ENCODE measurements at places on chromosomes 1 and 21.
A peak's percentile ranks its signal among the peaks of the same experiment; 100 is the strongest.

- DNase-seq, result no peak
Measured at GRCh38 chr1:110225756-110226404, 15.8 kb downstream of the KCNC4 start.

DNA sequence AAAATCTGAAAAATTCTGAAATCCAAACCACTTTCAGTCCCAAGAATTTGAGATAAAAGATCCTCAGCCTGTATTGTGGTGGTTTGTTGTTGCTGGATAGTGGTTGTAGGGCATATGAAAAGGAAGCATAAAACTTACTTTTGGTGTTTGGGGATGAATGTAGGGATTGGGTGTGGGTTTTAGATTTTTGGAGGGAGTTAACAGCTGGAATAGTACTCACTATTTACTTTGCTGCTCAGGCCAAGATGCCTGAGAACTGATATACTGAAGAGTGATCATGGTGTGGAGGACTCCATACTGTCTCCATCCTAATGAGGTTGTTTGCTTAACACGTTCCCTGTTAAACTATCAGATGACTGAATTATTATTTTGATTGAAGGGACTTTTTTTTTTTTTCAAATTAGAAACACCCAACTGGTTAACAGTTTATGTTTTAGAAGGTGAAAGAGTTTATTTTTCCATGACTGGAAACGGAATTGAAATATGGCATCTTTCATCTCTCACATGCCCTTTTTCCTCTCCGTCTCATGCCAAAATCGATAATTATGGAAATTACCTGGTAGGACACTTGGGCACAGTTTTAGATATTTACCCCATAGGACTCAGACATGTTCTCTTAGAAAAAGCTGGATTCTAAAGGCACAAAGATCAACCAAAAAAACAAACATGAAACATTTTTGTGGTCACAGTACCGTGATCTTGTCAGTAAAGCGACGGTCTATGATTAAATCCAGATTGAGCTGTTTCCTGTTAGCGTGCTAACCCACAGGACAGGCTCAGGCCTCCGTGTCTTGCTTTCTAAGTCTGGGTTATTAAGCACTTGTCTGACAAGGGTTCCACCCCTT, 37.3 kb downstream of the RGL1 start:
- DNase-seq, result peak; percentile 33

DNA sequence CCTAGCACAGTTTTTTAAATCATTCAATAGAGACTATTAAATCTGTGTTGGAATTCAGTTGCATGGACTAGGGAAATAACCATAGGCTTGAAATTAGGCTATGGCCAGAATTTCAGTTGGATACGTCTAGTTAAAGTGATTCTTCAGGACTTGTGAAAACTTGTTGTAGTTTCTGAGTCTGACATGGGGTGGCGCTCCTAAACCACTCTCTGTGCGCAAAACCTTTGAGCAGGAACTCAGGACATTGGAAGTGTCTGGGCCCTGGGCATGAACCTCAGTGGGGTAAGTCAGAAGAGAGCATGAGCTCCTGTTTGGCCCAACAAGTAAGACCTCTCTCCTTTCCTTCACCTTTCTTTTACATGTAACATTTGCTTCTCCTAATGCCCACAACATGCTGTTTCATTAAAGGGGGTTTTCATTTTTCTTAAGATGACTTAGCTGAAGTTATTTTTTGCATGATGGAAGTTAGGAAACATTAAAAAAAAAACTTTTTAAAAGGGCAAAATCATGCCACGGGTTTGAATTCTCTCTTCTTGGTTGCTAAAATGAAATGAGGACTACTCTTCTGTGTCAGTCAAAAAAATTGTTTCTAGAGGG, 17.1 kb upstream of the CCDC190 start:
- no peak for DNase-seq

GRCh38 chr1:186899577-186899976, 70.8 kb downstream of the PLA2G4A start:
- no peak for DNase-seq

DNA sequence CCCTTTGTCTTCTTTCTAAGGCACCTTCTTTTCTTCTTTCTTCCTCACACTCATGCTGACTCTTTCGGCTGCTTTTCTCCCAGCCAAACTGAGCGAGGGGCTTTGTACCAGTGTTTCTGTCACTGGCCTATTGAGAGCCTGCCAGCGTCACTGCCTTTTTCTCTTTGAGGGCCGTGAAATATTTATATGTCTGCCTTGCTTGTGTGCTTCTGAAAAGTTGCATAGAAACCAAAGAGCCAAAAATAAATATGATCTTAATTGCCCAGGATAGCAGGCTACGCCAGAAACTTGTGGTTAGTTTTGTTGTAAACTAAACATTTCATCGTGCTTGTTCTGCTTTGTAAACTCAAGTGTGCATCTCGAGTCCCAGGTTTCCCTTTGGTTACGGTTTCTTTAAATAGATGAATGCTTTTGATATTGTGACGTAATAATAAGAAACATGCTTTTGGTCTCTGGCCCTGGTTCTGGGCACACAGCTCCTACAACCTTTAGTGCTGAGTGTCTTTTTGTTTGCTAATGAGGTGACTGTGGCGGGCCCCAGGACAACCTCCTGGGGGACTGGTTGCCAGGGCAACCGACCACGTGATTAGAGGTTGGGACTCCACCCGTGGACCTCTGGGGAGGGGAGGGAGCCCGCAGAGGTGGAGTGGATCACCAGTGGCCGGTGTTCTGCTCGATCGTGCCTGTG, 10.8 kb downstream of the SLC37A1 start:
- peak; percentile 75 for DNase-seq

GRCh38 chr1:182575540-182576149, 13.4 kb downstream of the RNASEL start:
- no peak for DNase-seq

- DNase-seq, result no peak
Measured at GRCh38 chr21:45052960-45053359, 21.4 kb upstream of the ADARB1 start.

DNA sequence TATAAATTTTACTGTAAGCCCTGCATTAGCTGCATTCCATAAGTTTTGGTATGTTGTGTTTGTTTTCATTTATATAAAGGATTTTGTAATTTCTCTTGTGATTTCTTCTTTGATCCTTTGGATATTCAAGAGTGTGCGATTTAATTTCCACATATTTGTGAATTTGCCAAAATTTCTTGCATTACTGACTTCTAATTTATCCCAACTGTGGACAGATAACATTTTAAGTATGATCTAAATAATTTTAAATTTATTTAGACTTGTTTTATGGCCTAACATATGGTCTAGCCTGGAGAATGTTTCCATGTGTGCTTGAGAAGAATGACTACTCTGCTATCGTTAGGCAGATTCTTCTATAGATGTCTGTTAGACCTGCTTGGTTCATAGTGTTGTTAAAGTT, 23.2 kb downstream of the RPE65 start:
- DNase-seq, result no peak

- DNase-seq, result peak; percentile 55
Measured at GRCh38 chr1:42420911-42421585, 34.8 kb downstream of the ZMYND12 start.

DNA sequence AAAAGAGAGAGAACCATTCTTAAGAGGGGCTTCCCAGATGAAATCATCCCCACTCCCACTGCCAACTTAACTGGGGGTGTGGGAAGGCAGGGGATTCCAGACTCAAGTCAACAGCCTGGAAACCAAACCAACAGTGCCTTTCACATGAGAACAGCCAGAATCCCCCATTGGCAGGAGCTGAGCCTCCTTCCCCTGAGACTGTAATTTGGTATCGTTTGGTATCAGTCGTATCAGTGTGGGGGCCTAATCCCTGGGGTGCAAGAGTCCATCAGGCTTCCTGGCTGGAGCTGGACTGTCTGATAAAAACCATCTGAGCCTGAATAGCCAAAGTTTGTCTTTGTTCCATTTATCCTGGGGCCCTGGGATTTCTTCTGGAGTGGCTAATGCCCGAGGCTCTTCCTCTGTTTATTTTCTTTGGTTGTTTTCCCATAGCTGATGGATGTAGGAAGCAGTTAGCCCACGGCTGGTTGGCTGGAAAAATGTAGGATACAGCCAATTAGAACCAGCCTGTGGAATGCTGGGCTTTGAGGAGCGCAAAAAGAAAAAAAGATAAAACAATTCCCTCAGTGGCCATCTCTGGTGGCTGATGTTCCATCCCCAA, 84.6 kb downstream of the LAMC2 start:
- DNase-seq, result no peak

DNA sequence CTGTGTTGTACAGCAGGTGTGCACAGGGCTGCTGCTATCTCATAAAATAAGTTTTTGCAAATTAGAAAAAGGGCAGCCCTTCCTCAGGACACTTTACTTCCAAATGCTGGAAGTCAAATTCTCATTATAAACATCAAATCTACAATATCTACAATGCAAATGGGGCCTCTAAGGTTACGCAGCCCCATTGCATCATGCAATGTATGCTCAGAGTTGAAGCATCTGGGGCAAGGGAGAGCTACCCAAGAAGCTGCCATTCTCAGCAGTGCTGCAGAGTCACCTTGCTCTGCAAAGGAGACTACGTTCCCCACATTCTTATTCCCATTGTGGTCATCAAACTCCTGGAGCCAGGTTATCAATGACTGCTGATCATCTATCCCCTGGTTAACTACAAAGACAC, 208.9 kb upstream of the POGK start:
- no peak for DNase-seq

DNA sequence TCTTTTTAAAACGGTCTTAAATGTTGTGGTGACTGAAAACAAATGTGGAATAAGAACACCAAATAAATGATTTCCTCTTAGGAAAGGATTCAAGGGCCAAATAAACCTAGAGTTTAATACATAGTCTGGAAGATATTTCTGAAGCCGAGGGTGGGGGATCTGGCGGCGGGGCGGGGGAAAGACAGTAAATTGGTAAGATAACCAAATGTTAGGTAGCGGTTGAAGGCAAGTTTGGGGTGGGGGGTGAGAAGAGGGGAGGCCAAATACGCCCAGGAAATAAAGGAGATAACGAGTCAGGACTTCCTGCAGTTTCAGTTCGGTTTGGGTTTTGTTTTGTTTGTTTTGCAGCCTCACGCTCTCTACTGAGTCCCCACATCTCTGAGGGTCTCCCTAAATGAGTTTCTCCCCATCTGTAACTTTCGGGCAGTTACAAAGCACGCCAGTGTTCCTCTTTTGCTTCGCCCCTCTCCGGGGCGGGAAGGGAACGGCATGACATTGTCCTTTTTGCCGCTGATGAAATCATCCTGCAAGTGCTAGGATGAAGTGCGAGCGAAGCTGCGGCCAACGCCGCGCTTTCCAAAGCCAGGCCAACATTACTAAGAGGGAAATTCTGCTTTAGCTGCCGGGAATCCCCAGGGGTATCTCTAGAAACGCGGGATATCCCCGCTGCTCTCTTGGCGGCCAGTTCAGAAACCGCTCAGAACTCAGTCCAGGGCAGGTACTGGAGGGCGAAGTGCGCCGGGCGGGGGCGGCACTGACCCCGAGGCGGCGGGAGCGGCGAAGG, 844 bp downstream of the NIBAN1 start:
- DNase-seq, result no peak

GRCh38 chr1:92887465-92887864, 55.6 kb downstream of the RPL5 start:
- DNase-seq, result no peak

DNA sequence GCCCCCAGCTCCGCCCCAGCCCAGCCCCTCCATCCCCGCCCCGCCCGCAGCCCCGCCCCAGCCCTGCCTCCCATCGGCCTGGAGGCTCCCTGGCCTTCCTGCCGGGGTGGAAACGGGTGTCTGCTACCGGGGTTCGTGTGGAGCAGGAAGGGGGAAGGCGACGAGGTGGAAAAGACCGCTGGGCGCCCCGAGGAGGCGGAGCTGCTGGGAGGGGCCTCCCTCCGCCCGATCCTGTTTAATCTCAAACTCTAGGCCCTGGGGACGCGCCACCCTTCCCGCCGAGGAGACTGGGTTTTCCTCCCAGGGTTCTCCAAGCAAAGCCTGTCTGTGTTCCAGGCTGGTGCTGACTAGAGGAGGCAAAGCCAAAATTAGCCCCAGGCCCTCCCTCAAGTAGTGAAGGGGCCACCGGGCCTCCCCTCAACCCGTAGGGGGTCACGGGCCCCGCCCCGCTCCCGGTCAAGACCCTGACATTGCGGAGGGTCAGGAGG, 16.2 kb upstream of the TTLL10 start:
- peak; percentile 90 for DNase-seq

- DNase-seq, result no peak
Measured at GRCh38 chr1:36709869-36710481, 227.3 kb upstream of the CSF3R start.

- no peak for DNase-seq
Measured at GRCh38 chr1:28291711-28292110, 32.4 kb downstream of the SESN2 start.

GRCh38 chr1:11281518-11282331, 8.7 kb downstream of the UBIAD1 start:
- DNase-seq, result no peak

DNA sequence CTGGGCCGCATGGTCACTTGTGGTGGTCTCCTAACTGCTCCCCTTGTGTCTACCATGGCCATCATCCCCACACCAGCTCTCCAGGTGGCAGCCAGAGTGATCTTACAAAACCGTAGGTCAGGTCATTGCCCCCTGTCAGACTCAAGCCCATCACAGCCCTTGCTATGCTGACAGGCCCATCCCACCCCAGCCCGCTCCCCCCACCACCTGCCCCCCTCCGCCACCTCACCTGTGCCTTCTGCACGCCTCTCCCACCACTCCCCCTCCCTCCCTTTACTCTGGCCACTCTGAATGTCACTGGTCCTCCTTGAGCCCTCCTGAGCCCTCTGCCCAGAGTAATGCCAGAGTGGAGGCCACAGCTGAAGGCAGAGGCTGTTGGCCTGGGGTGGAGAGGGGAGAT, 28.5 kb downstream of the TEX35 start:
- DNase-seq, result no peak

DNA sequence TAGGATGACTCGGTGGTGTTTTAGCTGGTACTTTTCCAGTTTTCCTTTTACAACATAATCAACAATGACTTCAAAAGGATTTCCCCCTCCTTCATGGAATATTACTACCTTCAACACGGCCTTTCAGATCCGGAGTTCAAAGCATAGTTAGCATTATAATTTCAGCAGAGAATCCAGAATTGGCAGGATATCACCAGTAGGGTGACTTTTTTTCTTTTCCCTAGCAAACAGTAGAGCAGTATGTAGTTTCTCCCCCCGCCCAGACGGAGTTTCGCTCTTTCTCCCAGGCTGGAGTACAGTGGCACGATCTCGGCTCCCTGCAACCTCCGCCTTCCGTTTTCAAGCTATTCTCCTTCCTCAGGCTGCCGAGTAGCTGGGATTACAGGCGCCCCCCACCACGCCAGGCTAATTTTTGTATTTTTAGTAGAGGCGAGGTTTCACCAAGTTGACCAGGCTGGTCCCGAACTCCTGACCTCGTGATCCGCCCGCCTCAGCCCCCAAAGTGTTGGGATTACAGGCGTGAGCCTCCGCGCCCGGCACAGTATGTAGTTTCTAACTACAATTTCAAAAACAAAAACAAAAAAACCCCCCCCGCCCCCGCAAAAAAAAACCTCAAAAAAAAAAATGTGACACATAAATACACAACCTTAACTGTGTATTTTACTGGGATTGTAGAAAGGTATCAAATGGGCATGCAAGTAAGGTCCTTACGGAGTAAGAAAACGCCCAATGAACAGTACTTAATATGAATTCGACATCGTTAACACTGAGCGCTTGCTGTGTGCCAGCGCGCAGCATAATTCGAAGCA, 1.5 kb upstream of the COX20 start:
- DNase-seq, result no peak

- DNase-seq, result no peak
Measured at GRCh38 chr21:39374046-39374445, 25.2 kb upstream of the HMGN1 start.
